ENCODE measurements at places on chromosomes 7 and 10. TPM values are rescaled to one million over a fixed set of nuclear protein-coding genes. Genes with fewer than 3 reads are reported as not detected.

UNC5B gene
- total RNA-seq: 13.7 TPM

VIPR2 gene
- not detected for total RNA-seq

RBM48 gene
- total RNA-seq: 10.1 TPM

MALRD1 gene
- 4.8 TPM for total RNA-seq

SPDYE2 gene
- total RNA-seq: 2.6 TPM

MOGAT3 gene
- 3.9 TPM for total RNA-seq

PROSER2 gene
- 4.1 TPM for total RNA-seq

PTPRN2 gene
- 0.72 TPM for total RNA-seq

HMX2 gene
- total RNA-seq: not detected

EEPD1 gene
- total RNA-seq: 9.9 TPM

Measured in umbilical cord (tissue), 2 donors.